ENCODE measurements at places on chromosomes 1 and 21.
A peak's percentile ranks its signal among the peaks of the same experiment; 100 is the strongest.

- DNase-seq, result peak; percentile 66
Observed at GRCh38 chr1:156616463-156616862, 2.8 kb upstream of the HAPLN2 start.

DNA sequence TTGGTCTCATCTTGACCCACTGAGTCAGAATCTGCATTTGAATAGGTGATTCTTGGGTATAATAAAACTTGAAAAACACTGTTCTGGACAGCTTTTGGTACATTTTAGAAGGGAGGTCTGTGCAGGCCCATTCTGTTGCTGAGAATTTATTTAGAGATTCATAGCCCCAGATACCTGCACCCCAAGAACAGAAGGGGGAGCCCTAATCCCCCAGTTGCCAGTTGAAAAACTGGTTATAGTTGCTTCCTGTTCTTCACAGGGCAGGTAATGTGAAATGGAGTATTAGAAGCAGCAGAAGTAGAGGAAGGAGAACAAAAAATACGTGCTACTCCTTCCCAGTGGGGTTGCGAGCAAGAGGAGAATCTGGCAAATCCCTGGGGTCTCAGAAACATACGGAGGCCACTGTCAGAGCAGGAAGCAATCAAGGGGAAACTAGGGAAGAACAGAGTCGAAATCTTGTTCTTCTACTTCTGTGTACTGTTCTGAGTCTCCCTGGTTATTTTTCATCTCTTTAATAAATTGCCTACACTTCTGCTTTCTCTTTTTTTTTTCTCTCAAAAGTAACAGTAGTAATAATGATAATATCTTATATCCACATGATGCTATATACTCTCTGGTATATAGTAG is 4.6 kb upstream of the CLCA2 start:
- peak; percentile 14 for DNase-seq

- DNase-seq, result no peak
Observed at GRCh38 chr1:18572022-18572880, 58.4 kb upstream of the PAX7 start.

DNA sequence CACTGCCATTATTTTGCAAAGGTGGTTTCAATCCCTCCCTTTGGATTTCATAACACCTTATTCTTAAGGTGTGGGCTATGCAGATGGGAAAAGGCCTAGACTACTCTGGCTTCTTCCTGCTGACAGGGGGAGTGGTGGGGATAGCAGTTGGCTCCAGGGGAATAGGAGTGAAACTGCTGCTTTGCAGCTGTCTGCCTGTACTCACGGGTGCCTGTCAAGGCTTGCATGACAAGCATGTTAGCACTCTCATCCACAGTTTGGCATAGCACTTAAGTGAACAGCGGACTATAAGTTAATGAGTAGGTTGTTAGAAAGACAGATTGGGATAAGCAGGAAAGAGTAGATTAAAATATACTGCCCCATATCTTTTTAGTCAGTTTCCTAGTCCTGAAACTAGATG is 287.5 kb upstream of the DAB1 start:
- no peak for DNase-seq

- DNase-seq, result no peak
Observed at GRCh38 chr1:244713332-244713731, 60.4 kb downstream of the DESI2 start.

DNA sequence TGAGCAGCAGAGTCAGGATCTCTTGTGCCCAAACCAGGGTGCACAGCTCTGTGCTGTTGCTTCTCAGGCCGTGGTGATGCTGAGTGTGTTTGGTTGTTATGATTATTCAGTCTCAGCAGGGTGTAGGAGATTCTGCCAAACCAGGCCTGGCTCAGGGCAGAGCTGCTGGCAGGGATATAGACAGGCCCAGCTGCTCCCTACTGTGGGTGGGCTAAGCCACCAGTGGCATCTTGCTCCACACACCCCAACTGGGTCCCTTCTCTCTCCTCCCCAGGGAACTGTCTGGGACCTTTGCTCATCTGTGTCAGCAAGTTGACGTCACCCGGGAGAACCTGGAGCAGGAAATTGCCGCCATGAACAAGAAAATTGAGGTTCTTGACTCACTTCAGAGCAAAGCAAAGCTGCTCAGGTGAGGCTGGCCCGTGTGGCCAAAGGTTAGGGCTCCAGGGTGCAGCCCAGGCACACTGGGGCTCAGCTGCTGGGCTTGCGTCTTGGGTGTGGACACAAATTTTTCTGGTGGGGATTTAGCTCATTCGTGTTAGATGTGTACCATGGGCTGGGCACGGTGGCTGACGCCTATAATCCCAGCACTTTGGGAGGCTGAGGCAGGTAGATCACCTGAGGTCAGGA is 9.9 kb upstream of the MIIP start:
- no peak for DNase-seq

Measured in hepatic stellate cell (primary cell).